ENCODE measurements at places on chromosomes 5 and 9.

DNA sequence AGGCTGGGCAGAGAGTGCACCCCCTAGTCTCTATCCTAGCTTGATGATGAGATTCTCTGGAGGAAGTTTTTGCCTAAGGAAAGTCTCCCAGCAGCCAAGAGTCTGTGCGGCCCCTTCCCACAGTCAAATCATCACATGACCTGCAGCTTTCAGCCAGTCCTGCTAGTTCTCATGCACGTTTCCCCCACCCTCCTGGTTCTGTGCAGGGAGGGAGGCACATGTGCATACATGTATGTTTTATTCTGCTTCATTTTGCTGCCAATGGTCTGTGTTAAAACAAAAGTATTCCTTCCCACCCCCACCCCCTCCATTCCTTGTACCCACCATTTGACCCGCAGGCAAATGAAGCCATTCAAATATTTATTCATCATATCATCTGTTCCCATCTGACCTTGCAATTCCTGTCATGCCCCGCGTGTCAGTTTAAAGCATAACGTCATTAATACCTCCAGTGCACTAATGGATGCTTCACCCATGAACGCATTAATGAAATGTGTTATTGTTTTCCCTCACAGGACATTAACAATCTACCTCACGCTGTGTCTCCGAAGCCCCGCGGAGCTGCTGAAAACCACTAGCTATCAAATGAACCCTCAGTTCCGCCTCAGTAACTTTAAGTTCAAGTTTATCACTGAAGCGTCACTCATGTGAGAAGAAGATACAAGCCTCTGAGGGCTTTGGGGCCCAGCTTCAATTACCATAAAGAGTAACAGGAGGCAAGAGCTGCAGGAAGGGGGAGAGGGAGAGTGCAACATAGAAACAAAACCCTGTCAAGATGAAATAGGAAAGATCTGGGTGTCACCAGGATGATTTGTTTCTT, 139.6 kb downstream of the RASEF start:
- no peak for DNase-seq

DNA sequence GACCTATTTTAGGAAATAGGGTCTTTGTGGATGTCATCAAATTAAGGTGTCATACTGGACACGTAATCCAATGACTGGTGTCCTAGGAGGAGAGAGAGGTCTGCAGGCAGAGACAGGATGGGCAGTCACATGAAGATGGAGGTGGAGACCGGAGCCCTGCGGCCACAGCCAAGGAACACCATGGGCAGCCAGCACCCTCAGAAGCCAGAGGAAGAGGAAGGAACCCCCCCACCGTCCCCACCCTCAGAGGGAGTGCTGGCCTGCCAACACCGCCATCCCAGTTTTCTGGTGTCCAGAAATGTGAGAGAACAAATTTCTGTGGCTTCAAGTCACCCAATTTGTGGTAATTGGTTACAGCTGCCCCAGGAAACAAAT, 88.3 kb downstream of the NSUN2 start:
- no peak for DNase-seq

DNA sequence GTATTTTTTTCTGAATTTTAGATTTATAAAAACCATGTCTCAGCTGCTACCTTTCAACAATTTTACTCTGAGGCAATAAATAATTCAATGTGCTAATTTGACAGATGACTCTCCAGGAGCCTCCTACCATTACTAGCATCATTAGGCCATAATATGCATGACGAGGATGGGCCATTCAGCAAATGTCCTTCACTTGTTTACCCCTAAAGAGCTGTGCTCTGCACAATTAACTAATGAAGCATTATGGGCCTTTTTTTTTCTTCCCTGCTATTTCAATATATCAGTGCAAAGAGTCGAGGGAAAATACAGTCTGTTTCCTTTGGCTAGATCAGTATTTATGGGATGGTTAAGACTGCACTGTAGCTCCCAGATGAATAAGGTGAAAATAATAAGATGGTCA, 627.2 kb downstream of the ISL1 start:
- DNase-seq: no peak

GRCh38 chr5:95229646-95230045, 55.2 kb downstream of the MCTP1 start:
- no peak for DNase-seq

GRCh38 chr5:113181853-113182490, 205.4 kb downstream of the DCP2 start:
- no peak for DNase-seq

GRCh38 chr5:118605761-118606160, 382.6 kb downstream of the DTWD2 start:
- DNase-seq: no peak

DNA sequence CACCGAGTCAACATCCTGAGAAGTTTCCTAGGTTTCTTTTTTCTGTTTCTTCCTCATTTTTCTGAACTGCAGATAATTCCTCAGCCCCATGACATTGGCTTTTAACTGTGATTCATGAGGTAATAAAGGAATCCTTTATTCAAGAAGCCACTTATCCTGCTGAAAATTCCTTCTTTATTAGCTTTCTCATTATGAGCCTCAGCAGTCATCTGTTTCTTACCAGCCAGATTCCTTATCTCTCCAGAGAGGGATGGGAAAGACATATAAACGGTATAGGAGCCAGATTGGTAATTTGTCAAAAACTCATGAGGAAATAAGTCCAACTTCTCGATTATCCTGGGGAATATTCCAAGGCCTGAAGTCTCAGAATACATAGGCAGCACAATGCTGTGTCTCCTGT, 465.4 kb downstream of the ICE1 start:
- no peak for DNase-seq

DNA sequence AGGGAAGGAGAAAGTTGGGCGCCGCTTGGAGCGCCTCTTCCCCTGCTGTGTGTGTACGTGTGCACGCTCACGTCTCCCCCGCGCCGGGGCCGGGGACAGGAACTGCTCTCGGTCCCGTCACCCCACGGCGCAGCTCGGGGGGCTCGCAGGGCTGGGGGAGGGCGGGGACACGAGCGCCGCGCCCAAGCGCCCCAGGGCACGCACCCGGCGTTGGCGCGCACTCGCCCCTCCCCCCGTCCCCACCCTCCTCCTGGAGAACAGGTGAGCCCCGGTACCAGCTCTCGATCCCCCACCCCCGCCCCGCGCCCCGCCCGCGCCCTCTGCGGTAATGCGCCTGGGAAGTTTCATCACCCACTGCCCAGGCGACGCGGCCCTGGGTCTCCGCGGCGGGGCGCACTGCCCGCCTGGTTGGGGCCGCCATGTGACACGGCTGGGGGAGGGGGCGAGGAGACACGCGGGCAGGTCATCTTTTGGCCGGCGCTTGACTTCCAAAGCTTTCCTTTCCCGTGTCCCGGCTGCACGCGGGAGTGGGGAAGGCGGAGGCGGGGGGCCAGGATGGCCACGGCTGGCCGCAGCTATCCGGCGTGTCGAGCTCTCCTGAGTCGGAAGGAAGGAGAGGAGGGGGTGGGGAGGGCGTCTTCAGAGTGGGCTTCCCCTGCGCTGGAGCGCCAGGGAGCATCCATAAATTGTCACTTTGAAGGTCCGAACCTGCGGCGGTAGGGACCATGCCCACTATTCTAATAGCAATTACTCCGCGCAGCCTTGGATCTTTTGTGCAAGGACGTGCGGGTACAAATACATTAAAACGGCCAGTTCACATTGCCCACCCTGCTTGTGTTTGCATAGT, 1.5 kb upstream of the STC2 start:
- no peak for DNase-seq

GRCh38 chr9:91276513-91276912, 85.2 kb downstream of the AUH start:
- no peak for DNase-seq

- no peak for DNase-seq
Observed at GRCh38 chr9:2603621-2604020, 18.0 kb upstream of the VLDLR start.

DNA sequence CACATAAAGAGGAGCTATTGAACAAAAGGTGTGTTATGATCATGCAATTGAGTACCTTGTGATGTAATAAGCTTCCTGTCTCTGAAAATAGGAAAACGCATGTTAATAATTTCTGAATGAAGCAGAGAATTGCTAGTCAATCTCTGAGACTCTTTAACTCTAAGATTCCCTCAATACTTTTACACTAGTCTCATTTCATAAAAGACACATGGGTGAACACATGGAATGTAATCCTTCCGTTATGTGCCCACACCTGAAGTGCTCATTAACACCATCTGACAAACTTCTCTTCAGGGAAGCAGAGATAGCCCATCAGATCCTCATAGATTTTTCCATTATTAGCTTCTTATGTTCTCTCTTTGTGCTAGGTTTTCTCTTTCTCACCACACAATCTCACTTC, 182.4 kb downstream of the TLR4 start:
- no peak for DNase-seq

DNA sequence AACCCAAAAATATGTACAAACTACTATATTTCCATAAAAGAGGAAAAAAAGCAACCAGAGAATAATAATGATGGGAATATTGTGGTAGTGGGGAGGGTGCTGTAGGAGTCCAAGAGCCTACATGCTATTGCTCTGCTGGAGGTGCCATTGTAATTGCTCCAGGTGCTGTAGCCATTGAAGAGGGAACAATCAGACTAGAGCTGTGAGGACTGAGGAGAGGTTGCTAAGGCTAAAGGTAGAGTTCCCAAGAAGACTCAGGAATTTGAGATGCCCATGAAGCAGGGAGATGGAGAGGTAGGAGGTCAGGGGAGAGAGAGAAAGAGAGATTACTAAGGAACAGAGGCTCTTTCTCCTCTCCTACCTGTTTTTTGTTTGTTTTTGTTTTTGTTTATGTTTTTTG, 394.0 kb downstream of the DMRTA1 start:
- no peak for DNase-seq

GRCh38 chr5:128290152-128290858, 206.7 kb downstream of the SLC12A2 start:
- DNase-seq: no peak

DNA sequence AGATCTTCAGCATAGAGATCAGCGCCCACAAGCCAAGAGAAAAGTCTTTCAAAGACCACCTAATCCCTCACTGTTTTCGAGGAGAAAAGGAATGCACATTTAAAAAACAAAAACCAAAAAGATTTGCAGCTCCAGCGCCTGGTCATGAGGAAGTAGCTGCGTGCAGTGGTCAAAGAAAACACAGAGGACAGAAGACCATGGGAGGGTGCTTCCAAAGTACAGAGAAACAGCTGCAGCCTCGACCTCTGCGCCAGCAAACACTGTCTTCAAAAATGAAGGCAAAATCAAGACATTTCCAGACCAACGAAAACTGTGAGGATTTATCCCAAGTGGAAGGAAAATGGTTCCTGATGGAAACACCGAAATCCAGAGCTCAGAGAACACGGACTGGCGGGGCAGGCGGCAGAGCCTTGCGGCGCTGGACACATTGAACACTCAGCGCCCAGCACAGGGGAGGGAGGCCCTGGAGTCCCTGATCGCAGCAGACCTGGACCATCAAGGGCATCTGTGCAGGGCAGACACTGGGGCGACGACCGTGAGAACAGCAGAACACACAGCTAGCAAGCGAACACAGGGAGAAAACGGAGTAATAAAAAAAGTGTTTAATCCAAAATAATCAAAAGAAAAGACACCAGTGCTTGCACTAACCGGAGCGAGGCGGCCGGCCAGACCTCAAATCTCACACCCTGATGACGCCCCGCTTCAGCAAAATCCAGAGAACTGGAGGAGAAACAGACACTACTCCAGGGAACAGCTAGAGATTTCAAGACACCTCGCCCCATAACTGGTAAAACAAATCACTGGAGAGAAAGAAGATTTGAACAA, 12.6 kb upstream of the SLC12A7 start:
- DNase-seq: no peak
